A172 (cell line): ENCODE measurements at places on chromosomes 11 and 22. TPM values are rescaled to one million over a fixed set of nuclear protein-coding genes. Genes with fewer than 3 reads are reported as not detected.

GRCh38 chr11:66875378-66875777 is 18.5 kb downstream of the LRFN4 start:
- no peak for DNase-seq

GRCh38 chr11:63015521-63016215 is at the start of gene SLC22A8:
Gene SLC22A8, minus strand, starts transcription at chr11:63015841. Its CDS starts 883 bp downstream, at chr11:63014958.
- no peak for DNase-seq

ZP1 gene
- 0.05 and 1.1 TPM in 2 replicates for total RNA-seq

- no peak for DNase-seq
Observed at GRCh38 chr22:30344447-30345200, 12.1 kb downstream of the SF3A1 start.

DNA sequence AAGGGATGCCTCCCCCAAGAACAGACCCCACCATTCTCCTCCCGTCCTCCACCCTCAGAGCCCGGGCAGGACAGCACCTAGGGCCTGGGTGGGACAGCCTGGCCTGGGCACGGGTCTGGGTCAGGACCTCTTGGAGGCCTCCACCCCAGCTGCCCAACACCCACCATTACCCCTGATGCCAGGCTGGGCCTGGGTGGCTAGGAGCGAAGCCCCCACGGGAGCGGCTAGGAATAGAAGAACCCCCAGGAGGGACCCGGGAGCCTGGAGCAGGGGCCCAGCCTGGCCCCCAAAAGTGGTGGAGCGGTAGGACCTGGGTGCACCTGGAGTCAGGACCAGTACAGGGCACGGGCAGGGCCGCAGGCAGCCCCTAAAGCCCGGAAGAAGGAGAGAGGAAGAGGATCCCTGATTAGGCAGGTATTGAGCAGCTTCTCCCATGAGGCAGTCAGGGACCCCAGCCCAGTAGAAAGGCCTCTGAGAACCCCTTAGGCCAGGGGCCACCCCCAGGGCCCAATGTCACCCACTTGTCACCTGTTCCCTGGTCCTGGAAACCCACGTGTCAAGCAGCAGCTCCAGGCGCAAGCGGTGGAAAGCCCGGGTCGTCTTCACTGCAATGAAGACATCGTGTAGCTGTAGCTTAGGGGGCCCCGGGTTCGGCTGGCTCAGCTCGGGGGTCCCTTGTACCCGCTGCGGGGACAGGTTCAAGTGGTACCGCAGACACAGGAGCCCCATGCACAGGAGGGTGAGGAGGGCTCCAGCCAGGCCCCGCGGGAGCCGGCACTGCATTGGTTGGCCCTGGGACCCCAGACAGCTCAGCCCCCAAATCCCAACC is 575 bp downstream of the MFNG start:
- no peak for DNase-seq

CFAP68 gene
- total RNA-seq, result 15.0 and 16.6 TPM in 2 replicates
